ENCODE measurements at places on chromosomes 1 and 21.

DNA sequence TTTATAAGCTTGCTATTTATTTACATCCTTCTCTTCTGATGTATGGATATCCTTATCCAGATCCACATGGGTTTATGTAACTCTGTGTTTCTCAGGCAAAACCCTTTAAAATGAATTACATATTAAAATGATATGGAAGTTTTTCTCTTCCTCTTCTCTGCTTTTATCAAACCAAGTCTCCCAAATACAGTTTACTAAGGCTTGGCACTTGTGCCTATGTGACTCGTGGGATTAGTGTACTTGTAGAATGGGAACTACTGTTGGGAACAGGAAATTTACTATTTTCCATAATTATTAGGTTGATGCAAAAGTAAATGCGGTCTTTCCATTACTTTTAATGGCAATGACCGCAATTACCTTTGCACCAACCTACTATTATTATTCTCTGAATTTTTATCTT lies 14.8 kb downstream of the SIM2 start:
- no peak for DNase-seq

DNA sequence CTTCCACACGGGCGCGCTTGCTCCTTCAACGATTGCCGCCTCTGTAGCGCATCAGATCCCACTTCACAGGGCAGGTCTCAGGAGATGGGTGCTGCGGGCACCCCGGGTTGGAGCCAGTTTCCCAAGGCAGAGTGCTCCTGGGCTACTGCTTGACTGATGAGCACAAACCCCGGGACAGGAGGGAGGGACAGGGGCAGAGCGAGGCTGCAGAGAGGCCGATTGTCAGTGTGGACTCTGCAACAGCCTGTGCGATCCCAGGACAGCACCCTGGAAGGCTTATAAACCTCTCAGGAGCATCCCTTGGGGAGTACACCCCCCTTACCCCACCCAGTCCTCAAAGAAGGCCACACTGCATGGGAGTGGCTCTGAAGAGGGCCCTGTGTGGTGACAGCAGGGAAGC lies 28.0 kb upstream of the BACE2 start:
- no peak for DNase-seq

DNA sequence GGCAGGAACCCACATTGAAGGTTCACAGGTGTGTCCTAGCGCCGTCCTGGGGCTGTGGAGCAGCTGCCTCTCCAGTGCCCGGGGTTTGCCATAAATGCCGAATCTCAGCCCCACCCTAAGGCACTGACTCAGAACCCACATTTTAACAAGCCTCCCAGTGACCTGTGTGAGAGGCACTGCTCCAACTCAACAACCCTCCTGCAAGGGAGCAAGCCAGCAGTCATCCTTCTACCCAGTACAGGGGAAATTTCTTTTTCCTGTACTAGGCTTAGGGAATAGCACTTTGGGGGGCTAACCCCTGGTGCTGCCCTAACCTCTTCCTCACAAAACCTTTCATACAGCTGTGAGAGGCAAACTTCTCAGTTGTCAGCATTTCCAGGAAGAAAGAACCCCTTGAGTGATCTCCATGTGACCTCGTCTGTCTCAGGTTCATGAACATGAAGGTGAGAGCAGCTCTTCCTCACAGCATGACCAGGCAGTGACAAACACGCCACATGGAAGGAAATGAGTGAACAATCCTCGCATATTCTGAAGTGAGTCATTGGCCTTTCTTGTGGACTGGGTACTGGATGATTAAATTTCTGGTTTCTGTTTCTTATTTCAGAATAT lies 11.4 kb upstream of the BCAR3 start:
- DNase-seq: no peak

GRCh38 chr1:3787349-3787715 lies 9.0 kb downstream of the LRRC47 start:
- DNase-seq: no peak

DNA sequence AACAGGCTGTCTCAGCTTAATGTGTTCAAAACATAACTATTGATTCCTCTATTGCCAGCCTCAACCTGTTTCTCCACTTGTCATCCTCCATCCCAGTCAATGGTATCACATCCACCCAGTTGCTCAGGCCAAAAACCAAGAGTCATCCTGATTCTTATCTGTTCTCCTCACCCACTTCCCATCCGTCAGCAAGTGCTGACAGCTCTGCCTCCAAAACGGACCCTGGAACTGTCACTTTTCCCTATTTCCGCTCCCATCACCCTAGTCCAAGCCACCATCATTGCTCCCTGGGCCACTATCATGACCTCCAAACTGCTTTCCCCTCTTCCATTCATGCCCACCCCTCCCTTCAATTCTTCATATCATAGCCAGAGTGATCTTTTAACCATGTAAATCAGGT lies 36.2 kb upstream of the IFFO2 start:
- DNase-seq: no peak

DNA sequence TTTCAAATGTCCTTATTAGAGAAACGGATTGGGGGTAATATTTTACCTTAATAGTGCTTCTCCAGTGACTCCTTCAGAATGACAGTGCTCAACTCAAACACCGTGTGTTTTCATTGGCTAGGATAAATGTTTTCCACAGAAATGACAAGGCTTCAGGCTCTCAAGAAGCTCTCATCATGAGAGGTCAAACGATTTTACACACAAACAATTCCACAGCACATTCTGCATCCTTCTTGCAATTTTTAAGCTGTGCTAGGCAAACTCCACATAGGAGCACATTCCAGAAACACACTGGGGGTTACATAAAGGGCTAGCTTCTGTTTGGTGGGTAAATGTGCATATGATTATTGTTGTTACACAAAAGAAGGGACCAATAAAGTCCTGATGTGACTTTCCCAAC lies 75.5 kb upstream of the IPO9 start:
- no peak for DNase-seq

DNA sequence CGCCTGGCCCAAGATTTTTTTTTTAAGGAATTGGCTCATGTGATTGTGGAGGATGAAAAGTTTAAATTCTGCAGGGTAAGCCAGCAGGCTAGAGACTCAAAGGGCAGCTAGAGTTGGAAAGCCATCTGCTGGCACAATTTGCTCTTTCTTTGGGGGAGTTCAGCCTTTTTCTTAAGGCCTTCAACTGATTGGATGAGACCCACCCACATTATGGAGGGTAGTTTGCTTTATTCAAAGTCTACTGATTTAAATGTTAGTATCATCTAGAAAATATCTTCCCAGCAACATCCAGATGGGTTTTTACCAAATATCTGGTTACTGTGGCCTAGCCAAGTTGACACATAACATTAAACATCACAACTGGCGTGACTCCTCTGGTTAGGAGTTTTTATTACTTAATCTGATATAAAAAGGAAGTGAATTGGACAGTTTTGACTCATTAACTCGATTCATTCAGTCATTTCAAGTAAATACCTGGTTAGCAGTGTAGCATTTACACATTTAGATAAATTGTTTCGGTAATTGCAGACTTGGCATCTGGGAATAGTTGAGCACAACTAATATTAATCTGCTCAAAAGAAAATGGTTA lies 12.4 kb downstream of the HOOK1 start:
- no peak for DNase-seq

- DNase-seq: no peak
Measured at GRCh38 chr1:233470741-233471499, 143.0 kb upstream of the KCNK1 start.

DNA sequence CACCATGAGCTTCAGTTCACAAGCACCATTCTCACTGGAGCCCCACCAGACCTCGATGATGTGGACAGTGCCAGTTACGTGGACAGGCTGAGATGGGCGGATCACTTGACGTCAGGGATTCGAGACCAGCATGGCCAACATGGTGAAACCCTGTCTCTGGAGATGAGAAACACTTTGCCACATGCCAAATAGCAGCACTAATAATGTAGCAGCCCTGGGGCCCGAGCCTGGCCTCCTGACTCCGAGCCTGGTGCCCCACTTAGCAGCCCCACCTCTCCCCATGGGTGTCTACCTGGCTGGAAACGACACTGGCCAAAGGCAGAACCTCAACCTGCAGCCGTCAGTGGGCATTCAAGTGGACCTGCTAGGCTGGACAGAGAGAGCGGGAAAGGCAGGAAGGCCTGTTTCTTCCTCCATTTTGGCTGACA lies 129.1 kb downstream of the TOMM20 start:
- DNase-seq: no peak

GRCh38 chr1:216793973-216794372 lies 70.7 kb upstream of the ESRRG start:
- DNase-seq: no peak

GRCh38 chr21:14677639-14678179 lies 131.6 kb upstream of the SAMSN1 start:
- DNase-seq: no peak

DNA sequence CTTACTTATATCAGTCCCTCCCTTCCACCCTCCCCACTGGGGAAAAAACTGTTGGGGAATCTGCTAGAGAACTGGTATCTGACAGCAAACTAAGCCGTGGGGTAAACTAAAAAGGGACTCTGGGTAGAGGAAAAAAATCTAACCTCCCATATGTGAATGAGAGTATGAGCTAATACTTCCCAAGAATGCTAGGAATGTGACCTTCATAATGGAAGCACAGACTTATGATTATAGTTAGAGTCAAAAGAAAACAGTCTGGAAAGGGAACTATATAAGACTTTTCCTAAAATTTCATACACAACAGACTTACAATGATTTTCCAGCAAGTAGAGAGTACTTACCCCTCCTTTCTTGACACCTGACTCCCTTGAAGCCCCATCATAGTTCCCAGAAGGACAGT lies 23.0 kb upstream of the RBBP5 start:
- no peak for DNase-seq

Data from retina (tissue), 1 donor.